ENCODE measurements at places on chromosomes 11 and 22.

GRCh38 chr11:2143799-2144543 lies 4.8 kb upstream of the IGF2 start:
- no peak for DNase-seq

- no peak for DNase-seq
Observed at GRCh38 chr11:5546457-5546856, 1.9 kb downstream of the OR52H1 start.

GRCh38 chr11:5611627-5612026 lies 13.2 kb upstream of the TRIM34 start:
- DNase-seq: no peak

DNA sequence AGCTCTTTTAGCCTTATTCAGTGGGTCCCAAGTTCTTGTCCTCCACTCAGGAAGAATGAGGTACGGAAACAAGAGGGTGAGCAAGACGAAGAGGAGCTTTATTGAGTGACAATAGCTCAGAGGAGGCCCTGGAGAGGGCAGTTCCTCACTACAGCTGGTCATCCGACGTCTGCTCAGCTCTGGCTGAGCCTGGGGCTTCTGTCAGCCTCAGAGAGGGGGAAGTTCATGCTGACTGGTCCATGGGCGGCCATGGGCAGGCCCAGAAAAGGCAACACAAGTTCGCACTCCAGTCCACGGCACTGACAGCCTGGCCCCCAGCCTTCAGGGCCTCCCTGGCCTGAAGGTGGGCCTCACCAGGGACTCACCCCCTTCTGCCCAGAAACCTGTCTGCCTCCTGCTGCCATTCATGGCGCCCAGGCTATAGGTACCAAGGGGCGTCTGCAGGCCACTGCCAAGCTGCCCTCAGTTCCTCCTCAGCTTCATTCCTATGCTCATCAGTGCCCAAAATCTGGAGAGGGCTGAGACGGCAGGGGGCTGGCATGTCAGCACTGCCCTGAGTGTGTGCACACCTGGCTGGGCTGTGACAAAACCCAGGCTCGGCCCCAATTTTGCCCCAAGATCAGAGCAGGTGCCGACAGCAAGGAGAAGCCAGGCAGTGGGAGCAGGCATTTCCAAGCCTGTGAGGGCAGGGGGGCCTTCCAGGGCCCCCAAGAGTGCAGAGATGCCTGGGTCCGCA lies 21.7 kb upstream of the KIAA0930 start:
- DNase-seq: no peak

DNA sequence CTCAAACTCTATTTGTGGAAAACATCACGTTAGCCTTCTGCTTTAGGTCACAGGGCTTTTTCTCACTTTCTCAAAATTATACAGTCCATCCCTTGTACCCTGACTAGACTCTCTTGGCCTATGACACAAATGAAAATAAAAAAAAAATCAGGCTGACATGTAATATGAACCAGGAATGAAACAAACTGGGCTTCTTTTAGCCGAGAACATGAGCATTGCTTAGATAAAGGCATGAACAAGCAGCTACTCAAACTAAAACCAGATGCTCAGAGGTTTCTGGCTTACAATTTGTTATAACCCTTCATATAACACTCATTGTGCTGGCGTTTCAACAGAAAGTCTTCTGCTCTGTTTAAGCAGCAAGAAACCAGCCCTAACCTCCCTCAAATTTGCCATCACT lies 265.5 kb upstream of the NARS2 start:
- DNase-seq: no peak

GRCh38 chr22:30694640-30695350 lies at the start of gene OSBP2:
Gene OSBP2 (plus strand): TSS chr22:30694874. CDS start chr22:30694910, 36 bp downstream.
- no peak for DNase-seq

Data from activated CD4-positive, CD25-positive, alpha-beta regulatory T cell (primary cell).